Activated gamma-delta T cell (primary cell): ENCODE measurements at places on chromosomes 5 and 9.

- DNase-seq: no peak
Observed at GRCh38 chr9:34830068-34830467, 120.1 kb upstream of the CCL21 start.

- no peak for DNase-seq
Observed at GRCh38 chr5:160349249-160349934, 21.0 kb downstream of the C1QTNF2 start.

GRCh38 chr5:131475541-131475941 is 159.5 kb downstream of the RAPGEF6 start:
- no peak for DNase-seq

- no peak for DNase-seq
Observed at GRCh38 chr5:50583621-50584020, 82.8 kb upstream of the PARP8 start.

DNA sequence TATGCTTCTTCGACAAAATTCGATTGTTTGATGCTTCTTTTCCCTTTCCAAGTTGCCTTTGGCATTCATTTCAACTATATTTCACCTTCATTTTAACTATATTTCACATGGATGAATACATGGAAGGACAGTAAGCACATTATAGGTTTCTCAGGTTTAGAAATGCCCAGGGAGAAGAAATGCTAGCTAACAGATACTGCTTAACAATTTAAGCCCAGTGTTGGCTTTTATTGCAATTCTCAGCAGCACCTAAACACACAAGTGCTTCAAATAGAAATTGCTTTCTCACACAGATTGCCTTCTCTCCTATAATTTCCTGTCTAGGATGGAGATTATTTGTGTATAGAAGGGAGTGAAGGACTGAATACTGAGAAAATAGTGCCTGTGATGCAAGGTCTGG is 30.2 kb upstream of the SMC5 start:
- no peak for DNase-seq

DNA sequence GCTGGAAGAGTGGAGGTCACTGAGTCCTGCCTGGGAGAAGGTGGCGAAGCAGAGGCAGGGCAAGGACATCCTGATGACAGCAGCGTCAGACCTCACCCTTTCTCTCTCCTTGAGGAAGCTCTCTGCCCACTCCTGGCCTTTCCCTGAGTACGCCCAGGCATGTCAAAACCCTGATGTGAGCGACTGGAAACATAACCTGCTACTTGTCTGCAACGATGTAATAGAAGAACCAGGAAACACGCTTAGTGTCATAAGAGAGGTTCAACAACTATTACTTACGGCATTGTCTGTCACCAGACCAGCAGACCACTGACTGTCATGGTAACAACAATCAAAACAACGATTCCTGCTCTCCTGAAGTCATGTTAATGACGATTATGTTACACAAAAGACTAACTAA is 152.4 kb downstream of the ACTL7B start:
- no peak for DNase-seq

DNA sequence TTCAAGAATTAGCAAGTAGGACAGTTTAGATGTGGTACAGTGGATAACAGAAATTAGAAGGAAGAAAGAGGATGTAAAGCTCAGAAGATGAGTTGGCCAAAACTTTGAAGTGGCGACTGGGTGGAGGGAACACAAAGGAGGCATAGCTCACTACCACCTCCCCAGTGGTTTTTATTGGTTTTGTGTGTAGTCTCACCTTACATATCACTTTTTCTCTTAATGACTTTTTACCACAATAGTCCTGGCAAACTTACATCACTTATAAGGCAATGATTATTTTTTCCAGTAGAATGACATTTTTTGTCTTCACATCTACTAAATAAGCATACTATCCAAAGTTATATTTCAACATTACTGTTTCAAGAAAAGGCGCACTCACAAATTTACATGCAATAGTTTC is 49.2 kb upstream of the FBN2 start:
- DNase-seq: no peak

DNA sequence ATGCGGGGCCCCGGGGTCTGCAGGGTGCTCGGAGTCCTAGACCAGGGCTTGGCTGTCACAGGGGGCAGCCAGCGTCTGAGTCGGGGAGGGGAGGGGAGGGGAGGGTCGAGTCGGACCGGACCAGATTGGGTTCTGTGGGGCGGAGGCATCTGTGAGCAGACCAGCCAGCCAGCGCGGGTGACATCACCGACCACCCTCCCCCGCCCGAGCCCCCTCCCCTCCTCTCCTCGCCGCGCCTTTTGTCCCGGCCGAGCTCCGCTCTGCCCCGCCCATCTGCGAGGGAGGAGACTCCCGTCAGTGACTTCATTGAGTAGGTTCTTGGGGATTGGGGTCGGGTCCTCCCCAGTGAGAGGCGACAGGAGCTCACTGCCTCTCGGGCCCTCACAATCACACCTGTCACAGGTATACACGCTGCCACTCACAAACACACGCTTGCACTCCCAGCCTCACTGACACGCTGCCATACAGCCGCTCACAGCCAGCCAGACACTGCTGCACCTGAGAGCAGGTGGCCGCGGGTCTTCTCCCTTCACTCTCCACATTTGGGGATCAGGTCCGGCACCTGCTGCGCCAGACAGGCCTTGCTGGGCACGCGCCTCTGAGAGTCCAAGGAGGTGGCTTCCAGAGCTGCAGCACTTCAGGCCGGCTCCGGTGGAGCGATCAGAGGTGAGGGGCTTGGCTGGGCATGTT is 546 bp downstream of the DNAJB5 start:
- peak; percentile 27 for DNase-seq

GRCh38 chr5:140923601-140924000 is 2.5 kb upstream of the PCDHAC1 start:
- DNase-seq: no peak

DNA sequence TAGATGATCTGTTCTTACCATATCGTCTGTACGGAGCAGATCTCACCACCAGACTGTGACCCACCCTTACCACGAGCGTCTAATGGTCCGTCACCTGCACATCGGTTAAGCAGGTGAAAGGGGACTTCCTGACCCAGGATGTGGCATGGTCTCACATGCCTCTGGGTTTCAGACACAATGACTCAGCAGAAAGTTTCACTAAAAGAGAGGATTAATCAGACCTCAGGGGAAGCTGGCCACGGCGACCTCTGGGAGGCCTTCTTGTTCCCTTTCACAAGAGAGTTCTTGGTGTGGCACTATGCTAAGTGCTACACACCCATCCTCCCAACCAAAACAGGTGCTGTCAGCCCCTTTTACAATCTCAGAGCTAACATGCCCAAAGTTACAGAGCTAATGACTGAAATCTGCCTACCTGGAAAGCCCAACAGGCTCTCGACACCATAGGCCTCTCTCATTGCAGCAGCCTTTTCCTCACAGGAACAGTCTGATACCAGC is 41.6 kb downstream of the ADAMTS12 start:
- DNase-seq: no peak

- DNase-seq: no peak
Observed at GRCh38 chr9:113350107-113350661, 843 bp downstream of the BSPRY start.

DNA sequence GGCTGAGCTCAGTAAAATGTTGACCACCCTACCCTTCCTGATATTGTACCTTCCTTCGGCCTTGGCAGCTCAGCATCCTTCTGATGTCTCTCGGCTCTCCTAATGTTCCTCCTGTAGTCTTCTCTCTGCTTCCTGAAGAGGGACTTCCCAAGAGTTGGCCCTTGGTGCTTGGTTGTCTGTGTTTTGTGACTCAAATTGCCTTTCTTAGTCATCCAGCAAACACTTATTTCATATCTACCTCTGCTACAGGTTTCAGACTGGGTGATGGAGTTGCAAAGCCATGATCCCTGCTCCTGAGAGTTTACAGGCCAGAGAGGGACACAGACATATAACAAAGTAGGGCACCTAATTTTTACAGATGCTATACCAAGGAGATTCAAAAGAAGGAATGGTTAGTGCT is 70.1 kb downstream of the SV2C start:
- DNase-seq: no peak

GRCh38 chr5:148541054-148541835 is 113.1 kb downstream of the HTR4 start:
- no peak for DNase-seq

GRCh38 chr5:130762031-130762430 is 403.0 kb downstream of the HINT1 start:
- no peak for DNase-seq

DNA sequence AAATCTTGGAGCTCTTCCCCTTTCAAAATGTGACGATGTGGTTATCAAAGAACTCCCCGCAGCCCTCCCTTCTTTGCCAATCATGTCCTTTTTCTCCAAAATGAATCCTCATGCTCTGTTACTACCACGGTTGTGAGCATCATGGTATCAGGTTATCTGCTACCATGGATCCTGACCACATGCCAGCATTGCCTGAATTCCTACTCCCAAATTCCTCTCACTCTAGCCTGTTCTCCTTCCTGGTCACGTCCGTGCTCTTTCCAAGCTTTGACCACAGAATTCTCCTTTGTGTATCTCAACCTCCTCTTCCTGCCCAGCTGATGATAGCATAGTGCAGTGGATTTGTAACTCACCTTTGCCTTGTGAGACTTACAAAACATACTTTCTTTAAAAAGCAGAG is 59.5 kb upstream of the FBXL7 start:
- DNase-seq: no peak

GRCh38 chr5:15388866-15389265 is 111.1 kb upstream of the FBXL7 start:
- no peak for DNase-seq

- no peak for DNase-seq
Observed at GRCh38 chr9:93177676-93178075, 6.3 kb upstream of the WNK2 start.

GRCh38 chr5:162209005-162209605 is 141.5 kb downstream of the GABRG2 start:
- no peak for DNase-seq

DNA sequence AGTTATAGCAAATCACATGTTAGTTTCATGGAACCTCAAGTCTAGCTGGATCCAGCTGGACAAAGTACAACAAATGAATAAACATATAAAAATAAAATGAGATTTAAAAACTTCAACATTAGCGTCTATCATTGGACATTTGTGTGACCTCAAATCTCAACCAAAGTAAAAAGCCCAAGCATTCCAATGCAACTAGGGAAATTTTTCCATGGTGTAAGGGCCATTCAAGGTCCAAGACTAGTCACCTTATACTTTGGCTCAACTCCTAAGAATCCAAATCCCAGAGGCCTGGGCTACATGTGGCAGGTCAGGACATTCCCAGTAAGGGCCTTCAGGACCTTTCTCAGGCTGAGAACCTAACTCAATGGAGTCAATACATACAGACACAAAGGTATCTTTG is 137.4 kb upstream of the DMAC1 start:
- DNase-seq: no peak
